ENCODE measurements at places on chromosomes 7 and 10. TPM values are rescaled to one million over a fixed set of nuclear protein-coding genes. Genes with fewer than 3 reads are reported as not detected.

Gene COL28A1
- 0.29 TPM for total RNA-seq

Gene BTBD16
- total RNA-seq: not detected

DNA sequence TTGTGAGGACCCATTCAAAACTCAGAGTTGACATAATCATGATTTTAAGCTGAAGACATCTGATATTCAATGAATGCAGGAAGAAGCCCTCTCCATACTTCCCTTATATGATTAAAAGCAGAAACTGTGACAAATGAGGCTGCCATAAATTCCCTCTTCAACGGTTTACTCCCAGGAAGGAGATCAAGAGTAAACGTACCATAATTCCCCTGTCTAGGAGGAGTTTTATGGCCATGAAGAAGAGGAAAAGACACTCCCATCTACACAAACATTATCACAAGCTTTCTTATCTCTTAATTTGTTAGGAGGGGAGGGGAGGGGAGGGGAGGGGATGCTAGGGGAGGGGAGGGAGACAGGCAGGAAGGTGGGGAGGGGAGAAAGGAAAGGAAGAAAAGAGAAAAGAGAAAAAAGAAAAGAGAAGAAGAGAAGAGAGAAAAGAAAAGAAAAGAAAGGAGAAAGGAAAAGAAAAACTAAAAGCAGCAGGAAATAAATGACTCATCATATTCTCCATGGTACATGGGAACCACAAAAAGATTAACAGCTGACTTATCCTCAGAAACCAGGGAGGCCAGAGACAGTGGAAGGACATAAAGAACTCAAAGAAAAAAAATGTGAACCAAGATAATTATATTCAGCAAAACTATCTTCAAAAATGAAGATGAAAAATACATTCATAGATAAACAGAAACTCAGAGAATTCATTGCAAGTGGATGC is 121.6 kb downstream of the ALOX5 start:
- peak; percentile 17 for DNase-seq

DNA sequence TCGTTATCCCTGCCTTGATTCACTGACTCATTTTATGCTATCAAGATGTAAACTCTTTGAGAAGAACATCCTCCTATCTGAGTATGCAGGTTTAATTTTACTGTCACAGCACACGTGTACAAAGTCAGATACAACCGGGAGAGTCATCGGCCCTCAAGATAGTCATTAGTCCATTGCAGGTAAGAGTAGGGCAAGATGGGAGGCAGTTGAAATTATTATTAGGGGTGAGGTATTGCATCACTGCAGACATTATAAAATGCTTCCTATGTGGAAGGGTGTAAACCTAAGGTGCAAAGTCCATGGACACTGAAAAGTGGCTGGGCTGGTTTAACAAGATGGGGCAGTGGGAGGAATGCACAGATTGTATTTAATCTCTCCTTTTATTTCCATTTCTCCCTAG is 113.7 kb downstream of the ARL4A start:
- DNase-seq: no peak

DNA sequence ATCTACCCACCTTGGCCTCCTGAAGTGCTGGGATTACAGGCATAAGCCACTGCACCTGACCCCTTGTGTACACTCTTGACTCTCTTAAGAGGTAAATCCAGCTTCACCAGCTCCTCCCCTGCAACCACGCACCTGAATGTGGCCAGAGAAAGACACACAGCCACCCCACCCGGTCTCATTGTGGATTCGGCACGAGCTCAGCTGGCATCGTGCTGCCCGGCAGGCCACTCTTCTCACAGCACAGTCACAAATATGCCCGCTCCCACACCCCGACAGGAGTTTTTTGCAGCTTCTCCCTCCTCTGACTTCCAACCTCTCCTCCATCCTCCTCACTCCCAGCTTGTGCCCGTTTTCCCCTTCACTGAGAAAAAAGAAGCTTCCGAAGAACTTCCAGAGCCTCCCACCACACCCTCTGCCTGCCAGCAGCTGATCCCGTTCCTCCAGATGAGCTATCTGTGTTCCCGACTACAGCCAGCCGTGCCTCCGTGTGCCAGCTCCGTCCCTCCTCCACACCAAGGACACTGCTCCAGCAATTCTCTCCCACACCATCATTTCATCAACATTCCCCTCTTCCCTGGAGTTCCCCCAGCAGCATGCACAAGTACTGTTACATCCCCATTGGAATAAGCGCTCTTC is 8.0 kb upstream of the SMARCD3 start:
- DNase-seq: no peak

DNA sequence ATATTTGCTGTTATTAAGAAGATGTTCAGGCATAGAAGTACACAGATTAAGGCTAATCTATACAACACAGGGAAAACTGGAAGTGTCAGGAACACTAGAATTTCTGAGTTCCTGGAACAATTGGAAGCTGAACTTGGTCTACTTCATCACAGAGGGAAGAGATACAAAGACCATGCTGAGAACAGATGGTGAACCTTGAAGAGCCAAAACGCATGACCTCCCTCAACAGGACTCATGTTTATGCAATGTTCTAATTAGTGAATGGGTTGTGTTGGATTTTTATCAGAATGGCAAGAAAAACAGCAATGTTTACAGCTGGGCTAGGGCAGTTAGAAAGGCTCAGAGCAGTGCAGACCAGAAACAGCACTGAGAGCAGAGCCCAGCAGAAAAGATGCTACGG is 94.9 kb downstream of the SFMBT2 start:
- DNase-seq: no peak
